Activated naive CD8-positive, alpha-beta T cell treated with anti-CD3 and anti-CD28 coated beads, Interleukin-2, amount 10 ng/mL, durations not matched to agents 7 days and 5 days (primary cell): ENCODE measurements at places on chromosomes 2 and 18. TPM values are rescaled to one million over a fixed set of nuclear protein-coding genes. Genes with fewer than 3 reads are reported as not detected.

- DNase-seq = no peak
Observed at GRCh38 chr2:69307579-69308064, 79.4 kb downstream of the GFPT1 start.

- DNase-seq = no peak
Observed at GRCh38 chr2:128279786-128280157, 38.9 kb downstream of the HS6ST1 start.

DNA sequence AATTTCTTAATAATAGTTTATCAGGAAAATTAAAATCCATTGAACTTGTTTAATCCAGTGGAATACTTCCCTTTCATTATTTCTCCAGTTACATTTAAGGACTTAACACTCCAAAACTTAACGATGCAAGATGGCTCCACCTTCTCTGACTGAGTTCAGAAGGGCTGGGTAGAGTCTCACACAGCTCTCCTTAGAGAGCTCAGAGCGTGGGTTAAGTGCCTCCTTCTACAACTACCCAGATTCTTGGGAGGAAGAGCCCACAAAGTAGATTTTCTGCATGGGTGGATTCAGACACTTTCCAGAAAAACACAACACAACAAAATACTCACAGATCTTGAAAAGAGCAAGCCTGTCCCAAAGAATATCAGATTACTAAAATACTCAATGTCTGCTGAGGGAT lies 130.6 kb downstream of the THADA start:
- no peak for DNase-seq

DNA sequence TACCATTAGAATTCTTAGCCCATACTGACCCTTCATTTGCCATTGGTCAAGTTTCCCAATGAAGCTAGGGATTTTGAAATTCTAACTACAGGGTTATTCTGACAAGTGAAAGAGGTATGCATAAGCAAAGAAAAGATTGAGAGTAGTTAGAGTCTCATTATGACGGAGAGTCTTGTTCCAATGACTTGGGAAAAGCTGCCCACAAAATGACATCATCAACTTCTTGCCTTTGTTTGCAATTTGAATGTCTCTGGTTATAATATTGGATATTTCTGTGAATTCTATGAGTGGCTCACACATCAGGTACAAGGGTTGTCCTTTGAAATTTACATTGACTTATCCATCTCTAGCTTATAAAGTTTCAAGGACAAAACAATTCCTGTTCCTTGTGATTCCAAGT lies 772.2 kb downstream of the TRIB2 start:
- DNase-seq = no peak

DNA sequence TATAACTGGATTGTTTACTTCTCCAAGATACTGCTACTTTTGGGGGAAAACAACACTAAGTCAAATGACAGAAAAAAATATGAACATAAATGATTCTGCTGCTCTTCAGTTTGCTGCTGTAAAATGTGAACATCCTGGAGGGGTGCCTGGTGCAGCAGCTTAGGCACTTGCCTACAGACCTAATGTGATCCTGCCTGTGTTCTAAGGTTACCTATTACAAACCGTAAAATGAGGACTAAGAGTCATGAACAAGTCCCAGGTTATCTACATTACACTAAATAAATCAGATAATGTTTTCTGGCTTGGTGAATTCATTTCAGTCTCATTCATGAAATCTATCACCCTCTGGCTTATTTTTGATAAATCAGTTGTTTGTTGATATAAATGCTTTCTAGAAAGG lies 38.4 kb upstream of the ERCC3 start:
- DNase-seq = no peak

DNA sequence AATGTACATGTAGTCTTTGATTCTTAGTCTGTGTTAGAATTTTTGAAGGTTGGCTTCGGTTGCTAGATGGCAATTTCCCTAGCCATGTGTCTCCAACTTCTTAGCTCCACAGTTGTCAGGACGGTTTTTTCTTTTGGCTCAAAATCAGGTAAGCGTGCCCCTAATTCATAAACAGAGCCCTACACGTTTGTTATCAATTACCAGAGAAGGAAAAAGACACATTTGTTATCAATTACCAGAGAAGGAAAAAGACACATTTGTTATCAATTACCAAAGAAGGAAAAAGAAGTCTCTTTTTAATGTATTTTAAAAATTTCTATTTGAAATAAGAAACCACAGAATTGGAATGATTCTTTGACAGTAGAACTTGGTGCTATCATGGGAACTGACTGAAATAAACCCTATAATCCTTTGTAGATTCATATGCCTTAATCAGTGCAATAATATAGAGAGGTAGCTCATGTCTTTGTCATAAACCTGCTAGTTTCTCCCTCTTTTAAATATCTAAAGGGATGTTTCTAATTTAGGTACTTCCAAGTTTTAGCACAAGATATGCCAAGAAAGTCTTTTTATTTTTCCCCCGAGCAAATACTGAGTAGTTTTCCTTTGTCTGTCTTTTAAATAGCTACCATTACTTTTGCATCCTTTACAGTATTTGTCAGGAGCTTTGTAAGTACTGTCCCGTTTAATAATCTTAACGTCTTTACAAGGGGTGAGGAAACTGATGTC lies 35.9 kb downstream of the CAMKMT start:
- no peak for DNase-seq

The CD226 gene
- total RNA-seq = 46.4 TPM

The CCDC150 gene
- total RNA-seq = 13.5 TPM

The CD302 gene
- 0.47 TPM for total RNA-seq

DNA sequence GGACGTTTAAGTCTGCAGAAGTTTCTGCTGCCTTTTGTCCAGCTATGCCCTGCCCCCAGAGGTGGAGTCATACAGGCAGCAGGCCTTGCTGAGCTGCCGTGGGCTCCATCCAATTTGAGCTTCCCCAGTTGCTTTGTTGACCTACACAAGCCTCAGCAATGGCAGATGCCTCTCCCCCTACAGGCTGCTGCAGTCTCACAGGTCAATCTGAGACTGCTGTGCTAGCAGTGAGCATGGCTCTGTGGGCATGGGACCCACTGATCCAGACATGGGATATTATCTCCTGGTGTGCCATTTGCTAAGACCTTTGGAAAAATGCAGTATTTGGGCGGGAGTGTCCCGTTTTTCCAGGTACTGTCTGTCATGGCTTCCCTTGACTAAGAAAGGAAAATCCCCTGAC lies 726.0 kb downstream of the ERBB4 start:
- no peak for DNase-seq

DNA sequence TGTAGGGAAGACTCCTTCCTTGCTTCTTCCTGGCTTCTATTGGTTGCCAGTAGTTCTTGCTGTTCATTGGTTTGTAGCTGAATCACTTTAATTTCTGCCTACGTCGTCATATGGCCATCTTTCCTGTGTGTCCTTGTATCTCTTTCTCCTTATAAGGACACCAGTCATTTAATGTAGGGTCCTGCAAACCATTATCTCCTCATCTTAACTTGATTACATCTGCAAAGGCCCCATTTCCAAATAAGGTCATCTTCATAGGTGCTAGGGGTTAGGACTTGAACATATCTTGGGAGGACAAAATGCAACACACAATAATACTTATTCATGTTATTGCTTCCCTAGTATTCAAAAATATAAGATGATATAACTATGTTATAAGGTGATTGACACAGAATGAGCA lies 95.5 kb upstream of the TTC27 start:
- no peak for DNase-seq

- DNase-seq = no peak
Observed at GRCh38 chr18:321865-322467, 54.1 kb upstream of the THOC1 start.

The TEX44 gene
- total RNA-seq = not detected

GRCh38 chr2:70450641-70451250 lies 102.9 kb downstream of the TGFA start:
- DNase-seq = no peak

DNA sequence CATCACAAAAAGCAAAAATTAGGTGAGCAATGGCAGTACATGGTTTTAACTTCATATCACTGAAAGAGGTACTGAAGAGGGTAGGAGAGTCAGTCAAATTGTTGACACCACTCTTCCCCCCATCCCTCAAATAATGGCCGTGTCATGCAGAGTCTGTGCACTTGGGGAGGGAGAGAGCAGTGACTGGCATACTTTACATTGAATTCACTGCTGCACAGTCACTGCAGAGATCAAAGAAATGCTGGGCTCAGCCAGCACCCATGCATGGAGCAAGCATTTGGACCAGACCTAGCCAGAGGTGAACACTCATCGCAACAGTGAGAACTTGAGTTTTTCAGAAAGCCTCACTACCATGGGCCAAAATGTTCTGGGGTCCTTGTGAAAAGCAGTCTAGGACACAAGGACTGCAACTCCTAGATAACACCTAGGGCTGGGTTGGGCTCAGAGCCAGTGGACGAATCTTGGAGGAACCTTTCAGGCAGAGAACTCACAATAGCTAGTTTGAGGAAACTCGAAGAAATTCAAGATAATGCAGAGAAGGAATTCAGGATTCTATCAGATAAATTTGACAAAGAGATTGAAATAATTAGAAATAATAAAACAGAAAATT lies 112.9 kb downstream of the NR4A2 start:
- DNase-seq = no peak

DNA sequence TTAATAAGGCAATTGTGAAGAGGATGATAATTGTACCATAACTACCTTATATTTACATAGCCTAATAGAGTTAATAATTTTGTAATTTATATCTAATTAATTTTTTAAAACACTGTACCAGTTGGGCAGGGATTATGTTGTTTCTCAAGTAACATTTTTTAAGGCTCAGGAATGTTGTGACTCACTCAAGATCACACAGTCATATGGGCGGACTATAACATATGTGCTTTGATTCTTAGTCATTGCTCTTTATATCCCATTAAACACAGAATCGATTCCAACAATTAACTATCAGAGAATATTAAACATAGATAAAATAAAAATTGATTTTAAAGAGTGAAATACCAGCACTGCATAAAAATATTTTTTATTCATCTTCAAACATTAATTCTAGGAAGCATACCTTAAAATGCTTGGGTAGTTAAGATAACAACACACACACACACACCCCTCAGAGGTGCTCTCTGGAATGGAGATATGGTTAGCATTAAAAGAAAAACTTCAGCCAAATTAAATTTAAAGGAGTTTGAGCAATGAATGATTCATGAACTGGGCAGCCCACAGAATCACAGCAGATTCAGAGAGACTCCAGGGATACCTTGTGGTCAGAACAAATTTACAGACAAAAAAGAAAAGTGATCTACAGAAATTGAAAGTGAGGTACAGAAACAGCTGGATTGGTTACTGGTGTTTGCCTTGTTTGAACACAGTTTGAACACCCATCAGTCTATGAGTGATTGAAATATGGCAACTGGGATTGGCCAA lies 869.4 kb upstream of the ID2 start:
- DNase-seq = no peak

The TRIM43 gene
- total RNA-seq = not detected

DNA sequence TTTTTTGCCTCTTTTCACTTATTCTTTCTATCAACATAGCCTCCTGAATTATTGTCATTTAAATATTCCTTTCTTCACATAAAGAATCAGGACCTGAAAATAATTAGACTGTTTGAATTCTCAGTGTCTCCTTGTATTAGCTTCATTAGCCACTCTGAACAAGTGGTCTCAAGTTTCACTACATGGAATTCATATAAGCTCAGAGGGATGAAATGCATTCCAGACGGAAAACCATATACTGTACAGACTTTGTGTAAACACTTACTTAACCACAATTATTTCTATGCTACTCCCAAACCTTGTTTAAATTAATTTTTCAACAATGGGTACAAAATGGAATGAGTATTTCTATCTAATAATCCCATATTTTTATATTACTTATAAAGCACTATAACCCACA lies 53.4 kb downstream of the CHN1 start:
- no peak for DNase-seq

GRCh38 chr2:309954-310510 lies 22.1 kb upstream of the ALKAL2 start:
- DNase-seq = no peak

- DNase-seq = no peak
Observed at GRCh38 chr18:24227977-24228666, 89.3 kb downstream of the CABYR start.

GRCh38 chr2:203820969-203821368 lies 46.6 kb upstream of the CTLA4 start:
- DNase-seq = no peak

DNA sequence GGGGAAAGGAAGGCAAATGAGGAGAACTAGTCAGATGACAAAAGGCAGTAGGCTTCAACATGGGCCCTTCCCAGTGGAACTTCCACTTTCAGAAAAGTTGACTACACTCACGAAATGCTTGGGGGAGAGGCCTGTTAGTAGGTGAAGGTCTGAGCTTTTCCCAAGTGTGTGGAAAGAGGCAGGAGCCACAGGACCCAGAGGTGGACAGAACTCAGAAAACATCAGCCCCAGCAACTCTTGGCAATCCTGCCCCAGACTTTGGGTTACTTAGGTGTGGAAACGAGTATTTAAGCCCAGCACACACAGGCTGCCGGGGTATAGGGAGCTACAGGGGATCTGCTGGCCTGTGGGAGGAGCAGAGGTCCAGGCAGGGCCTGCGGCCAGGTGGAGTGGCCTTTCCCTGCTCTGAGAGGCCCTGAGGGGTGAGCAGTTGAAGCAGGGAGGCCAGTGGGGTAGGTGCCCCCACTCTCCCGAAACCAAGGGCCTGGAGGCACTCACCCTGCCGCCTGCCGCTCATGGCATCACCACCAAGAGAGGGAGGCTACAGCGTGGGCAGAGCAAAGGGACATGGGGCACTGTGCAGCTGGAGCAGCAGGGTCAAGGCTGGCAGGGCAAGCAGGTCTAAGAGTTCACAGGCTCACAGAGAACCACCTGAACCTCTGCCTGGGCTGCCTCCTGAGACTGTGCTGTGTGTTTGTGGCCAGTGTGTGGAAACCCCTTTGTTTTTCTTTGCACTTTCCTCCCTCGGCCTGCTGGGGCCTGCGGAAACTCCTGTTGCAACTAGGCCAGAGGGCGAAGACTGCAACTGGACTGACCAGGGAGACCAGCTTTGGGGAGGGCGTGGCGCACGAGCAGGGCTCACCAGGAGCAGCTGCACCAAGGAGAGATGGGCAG lies 130.7 kb upstream of the SERTAD2 start:
- DNase-seq = no peak

GRCh38 chr18:43046322-43046721 lies 69.2 kb downstream of the RIT2 start:
- no peak for DNase-seq

The RASGRP3 gene
- 7.5 TPM for total RNA-seq

DNA sequence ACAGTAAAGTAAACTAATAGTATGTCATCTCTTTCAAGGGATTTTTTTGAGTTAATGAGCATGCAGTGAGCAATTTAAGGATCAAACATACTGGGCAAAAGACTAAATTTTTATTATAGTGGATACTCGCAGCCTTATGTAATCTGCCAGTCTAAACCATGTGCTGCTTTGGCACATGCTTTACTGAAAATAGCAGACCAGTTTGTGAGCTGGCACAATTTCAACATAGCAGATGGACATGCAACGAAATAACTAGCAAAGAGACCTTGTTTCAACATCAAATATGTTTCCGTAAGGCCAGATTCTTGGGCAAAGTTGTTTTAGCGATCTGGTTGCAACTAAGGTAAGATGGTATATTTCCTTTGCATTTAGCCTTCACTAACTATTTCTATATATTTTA lies 807.3 kb downstream of the NR4A2 start:
- no peak for DNase-seq
